ENCODE measurements at places on chromosomes 7 and 10. TPM values are rescaled to one million over a fixed set of nuclear protein-coding genes. Genes with fewer than 3 reads are reported as not detected.

Gene MBL2
- not detected for total RNA-seq

Gene HOXA7
- total RNA-seq: 3.6 TPM

Gene OR9A2
- total RNA-seq: not detected

Gene HOXA13
- total RNA-seq: not detected

Gene TSC22D4
- 33.3 TPM for total RNA-seq

Gene RASA4B
- total RNA-seq: 0.62 TPM

Gene PON1
- not detected for total RNA-seq

Gene PALS2
- 10.1 TPM for total RNA-seq

Gene NUTM2D
- total RNA-seq: 1.9 TPM

Gene LRRC17
- total RNA-seq: not detected

Gene PNPLA8
- total RNA-seq: 25.9 TPM

Gene TMEM236
- total RNA-seq: 0.04 TPM

Gene AKR1D1
- not detected for total RNA-seq

Gene PPP1R9A
- total RNA-seq: not detected

Gene DHTKD1
- total RNA-seq: 33.5 TPM

Gene GIMAP1
- total RNA-seq: not detected

Gene CDNF
- total RNA-seq: 0.47 TPM

Gene KNDC1
- total RNA-seq: not detected

Gene GATA3
- 3.5 TPM for total RNA-seq

Gene ANKRD61
- total RNA-seq: not detected

Gene RPP30
- 44.7 TPM for total RNA-seq

Gene ZNF438
- total RNA-seq: 1.6 TPM

Gene GSAP
- total RNA-seq: 8.1 TPM

Gene SPDYE2B
- total RNA-seq: not detected

Gene RAMP3
- total RNA-seq: not detected

Gene GDF2
- not detected for total RNA-seq

Gene FXYD4
- not detected for total RNA-seq

Gene LIPN
- total RNA-seq: not detected

Gene MYL10
- not detected for total RNA-seq

Gene CDK14
- total RNA-seq: 11.6 TPM

Gene OR2A2
- total RNA-seq: not detected

Gene KCNIP2
- total RNA-seq: not detected

Gene RBP3
- not detected for total RNA-seq

Gene RTKN2
- 0.99 TPM for total RNA-seq

Gene PRSS37
- total RNA-seq: not detected

Gene FGFR2
- 14.7 TPM for total RNA-seq

Gene SORCS3
- total RNA-seq: not detected

Gene TSPAN13
- total RNA-seq: 24.1 TPM
